CD4-positive, alpha-beta T cell treated with Interleukin-21 for 1 hour (primary cell): ENCODE measurements at places on chromosomes 1 and 21.

DNA sequence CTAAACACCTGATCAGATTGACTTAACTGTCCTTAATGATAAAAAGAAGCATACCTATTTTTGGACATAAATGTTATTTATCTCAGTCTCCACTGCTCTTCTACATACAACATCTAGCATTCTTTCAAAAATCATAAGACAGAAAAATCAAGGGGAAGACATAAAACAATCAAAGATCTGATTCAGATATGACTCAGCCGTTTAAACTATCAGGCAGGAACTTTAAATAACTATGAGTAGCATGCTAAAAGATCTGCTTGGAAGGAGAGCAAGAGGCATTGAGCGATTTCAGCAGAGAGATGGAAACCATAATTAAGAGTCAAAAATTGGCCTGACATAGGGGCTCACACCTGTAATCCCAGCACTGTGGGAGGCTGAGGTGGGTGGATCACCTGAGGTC, 27.2 kb upstream of the SLC22A15 start:
- DNase-seq = no peak

- DNase-seq = no peak
Observed at GRCh38 chr1:157302724-157303123, 164.5 kb upstream of the ETV3 start.

DNA sequence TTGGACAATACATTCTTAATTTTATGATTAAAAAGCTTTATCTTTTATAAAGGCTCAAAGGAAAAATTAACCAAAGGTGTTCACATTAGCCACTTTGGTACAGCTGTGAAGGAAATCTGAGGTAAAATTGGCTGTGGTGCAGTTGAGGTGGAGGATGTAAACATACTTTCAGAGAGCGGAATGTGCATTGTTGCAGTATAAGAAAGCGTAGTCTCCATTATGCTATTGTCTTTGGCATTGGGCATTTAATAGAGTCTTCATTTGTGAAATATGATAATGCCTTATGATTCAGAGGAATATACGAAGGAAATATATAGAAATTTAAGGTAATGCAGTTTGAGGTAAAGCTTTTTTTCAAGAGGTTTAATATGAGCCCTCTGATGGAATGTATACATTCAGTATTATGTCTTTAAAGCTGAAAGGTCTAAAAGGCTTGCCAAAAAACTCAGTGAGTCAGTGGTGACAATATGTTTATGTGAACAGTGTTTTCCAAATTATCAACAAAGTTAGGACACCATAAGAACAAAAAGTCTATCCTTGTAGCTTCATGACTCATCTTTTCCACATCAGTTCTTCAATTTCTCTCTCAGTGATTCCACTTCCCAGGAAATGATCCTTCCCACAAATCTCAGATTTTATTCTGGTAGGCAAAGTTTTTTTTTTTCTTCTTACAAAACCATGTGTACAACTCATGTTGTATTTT, 26.9 kb upstream of the DDR2 start:
- DNase-seq = no peak

DNA sequence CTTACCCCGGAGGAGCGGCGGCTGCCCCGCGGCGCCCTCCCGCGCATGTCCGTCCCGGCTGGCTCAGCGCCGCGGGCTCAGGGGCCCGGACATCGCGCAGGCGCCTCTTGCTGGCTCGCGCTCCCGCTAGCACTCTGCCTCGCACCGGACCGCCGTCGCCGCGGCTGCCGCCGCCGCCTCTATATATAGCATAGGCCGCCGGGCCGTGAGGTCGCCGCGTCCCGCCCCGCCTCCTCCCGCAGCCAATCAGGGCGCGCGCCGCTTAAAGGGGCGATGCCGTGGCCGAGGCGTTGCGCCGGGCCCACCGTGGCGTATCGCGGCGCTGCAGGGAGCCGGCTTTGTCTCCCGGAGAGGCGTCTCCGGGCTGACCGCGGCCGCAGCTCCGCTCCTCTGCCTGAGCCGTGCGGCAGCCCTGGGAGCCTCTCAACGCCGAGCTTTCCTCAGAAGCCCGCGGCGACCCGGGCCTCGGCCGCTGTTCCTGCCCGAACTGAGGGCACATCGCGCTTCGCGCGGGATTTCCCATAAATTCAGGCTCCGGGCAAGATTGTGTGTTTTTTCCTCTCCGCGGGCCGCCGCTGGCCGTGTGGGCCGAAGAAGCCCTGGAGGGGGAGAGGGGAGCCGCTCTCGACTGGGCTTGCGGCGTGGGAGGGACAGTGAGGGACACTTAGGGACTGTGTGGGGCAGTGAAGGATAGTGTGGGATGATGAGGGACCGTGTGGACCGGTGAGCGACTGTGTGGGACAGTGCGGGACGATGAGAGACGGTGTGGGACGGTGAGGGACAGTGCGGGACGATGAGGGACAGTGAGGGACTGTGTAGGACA, at the start of gene ERRFI1:
TSS of gene ERRFI1 (minus strand) at position 157 of the 823 bp plus-strand sequence. CDS start 10,690 bp downstream, outside the sequence.
- peak; percentile 93 for DNase-seq

GRCh38 chr1:171433451-171433850, 51.9 kb upstream of the PRRC2C start:
- DNase-seq = no peak

GRCh38 chr1:153717330-153717729, 10.5 kb upstream of the INTS3 start:
- no peak for DNase-seq

DNA sequence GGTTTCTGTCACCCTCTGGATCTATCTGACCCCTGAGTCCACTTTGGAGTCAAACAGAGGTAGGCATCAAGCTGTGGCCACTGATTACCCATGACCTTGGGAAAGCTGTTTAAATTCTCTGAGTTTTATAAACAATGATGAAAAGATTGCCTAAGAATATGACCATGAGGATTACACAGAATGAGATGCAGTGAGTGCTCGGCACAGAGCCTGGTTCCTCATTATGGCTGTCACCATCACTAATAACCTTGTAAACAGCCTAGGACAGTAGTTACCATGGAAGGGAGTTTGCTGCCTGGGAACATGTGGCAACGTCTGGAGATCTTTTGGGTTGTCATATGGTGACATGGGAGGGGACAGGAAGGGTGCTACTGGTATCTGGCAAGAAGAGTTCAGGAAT, 248.3 kb upstream of the KAZN start:
- no peak for DNase-seq

- no peak for DNase-seq
Observed at GRCh38 chr1:181482521-181483284, 614 bp upstream of the CACNA1E start.

GRCh38 chr1:78232630-78233029, 186.9 kb downstream of the GIPC2 start:
- DNase-seq = no peak

DNA sequence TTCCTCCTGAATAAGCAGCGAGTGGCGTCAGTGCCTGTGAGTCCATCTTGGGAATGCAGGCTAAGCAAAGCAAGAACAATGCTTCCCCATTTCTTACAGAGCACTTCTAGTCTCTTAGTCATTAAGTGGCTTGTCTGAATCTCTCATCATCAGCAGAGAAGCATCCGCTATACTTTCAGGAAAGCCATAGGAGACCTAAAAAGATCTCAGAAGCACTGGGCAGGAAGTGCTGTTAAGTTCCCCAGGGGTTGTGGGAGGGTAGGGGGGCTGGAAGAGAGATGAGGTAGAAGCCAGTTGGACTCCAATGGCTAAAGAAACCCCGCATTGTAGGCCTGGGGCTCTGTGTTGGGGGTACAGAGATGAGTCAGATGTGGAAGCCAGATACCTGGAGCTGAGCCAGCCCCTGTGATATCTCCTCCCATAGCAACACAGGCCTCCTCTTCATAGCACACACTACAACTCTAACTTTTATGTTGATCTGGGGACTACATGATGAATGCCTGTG, 44.9 kb downstream of the SYT6 start:
- no peak for DNase-seq

GRCh38 chr1:22673486-22674409, 20.7 kb downstream of the C1QB start:
- DNase-seq = no peak

GRCh38 chr1:3863231-3863935, 6.1 kb downstream of the DFFB start:
- no peak for DNase-seq

GRCh38 chr21:36436829-36437744, 42.8 kb downstream of the CLDN14 start:
- DNase-seq = no peak

DNA sequence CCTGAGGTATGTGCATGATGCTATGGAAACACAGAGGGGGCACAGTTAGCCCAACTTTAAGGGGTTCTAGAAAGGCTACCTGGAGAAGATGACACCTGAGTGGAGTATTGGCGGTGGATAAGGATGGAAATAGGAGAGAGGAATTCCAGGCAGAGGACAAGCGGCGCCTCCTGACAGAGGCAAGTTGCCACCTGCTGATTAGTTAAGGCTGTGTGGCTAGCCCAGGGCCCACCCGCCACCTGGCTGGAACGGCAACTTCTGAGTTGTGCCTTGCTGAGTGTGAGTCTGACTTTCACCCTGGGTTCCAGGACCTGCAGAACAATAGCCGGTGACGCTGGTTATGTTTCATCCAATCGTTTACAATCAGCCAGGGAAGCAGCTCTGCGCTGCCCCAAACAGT, 126.9 kb upstream of the LMO4 start:
- DNase-seq = no peak

DNA sequence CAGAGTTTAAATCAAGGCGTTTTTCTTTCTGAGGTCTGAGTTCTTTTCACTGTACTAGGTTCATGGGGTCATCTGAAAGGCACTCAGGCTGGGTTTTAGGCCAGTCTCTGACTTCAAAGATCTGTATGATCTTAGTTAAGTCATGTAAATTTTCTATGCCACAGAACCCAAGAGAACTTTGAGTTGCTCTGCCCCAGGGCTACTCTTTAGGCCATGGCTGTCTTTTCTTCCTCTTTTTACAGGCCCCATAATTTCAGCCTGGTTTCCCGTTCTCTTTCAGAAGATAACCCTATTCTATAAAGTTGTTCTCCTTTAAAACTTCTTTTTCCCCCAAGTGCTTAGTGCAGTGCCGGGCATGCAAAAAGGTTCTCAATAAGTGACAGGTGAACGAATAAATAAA, 26.1 kb downstream of the METTL13 start:
- no peak for DNase-seq

- no peak for DNase-seq
Observed at GRCh38 chr1:177172866-177173265, 2.1 kb downstream of the BRINP2 start.

- no peak for DNase-seq
Observed at GRCh38 chr1:1788136-1788535, 9.9 kb upstream of the NADK start.

GRCh38 chr1:3027611-3028371, 6.5 kb downstream of the ACTRT2 start:
- DNase-seq = no peak

- no peak for DNase-seq
Observed at GRCh38 chr1:4397196-4397595, 257.2 kb upstream of the AJAP1 start.

DNA sequence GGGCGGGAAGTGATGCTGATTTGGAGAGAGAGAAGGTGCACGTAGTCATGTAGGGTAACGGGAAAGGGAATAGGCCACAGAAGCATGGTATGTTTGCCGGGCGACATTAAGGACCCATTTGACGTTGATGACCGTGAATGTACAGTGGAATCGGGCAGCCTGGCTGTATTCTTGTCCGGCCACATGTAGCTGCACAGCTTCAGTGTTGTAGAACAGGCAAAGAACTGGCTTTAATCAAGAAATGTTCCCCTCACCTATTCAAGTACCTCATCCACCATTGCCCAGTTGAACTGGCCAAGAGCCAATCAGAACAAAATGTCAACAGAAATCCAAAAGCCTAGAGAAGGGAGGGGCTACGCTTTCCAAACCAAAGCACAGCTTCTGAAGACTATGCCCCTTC, 104.8 kb downstream of the DHRS3 start:
- DNase-seq = no peak

DNA sequence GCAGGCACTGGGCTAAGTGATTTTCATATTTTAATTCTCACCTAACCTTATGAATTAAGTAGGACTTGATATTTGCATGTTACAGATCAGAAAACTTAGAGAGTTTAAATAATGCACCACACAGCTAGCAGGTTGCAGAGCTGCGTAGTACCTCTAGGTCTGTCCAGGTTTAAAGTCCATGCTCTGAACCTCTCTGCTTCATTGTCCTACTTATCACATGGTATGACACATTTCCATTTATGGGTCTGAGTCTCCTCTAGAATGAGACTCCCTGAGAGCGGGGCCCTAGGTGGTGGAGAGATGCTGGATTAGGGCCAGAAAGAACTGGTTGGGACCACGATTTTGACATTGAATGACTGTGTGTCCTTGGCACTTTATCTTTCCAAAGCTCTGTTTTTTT, 102.5 kb upstream of the USP24 start:
- DNase-seq = no peak
